Lung (tissue), 17 donors: ENCODE measurements at places on chromosomes 7 and 10.

DNA sequence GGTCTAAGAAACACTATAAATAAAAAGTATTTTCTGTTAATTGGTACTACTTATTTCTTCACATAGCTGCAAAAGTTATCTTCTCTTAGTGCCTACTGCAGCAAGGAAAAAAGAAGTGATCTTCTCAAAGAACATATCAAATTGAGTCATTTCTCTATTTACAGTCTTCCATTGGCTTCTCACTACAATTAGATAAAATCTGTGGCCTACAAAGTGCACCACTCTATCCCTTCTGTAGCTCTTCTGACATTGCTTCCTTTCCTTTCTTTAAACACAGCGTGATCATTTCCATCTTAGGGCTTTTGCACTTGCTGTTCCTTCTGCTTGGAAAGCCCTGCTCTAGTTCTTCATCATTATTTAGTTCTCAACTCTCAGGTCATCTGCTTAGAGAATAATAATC is 44.7 kb downstream of the MXI1 start:
- H3K27ac ChIP-seq = no peak overlapping the region
- H3K4me1 ChIP-seq = no peaks in the 10 kb centered on the region
- H3K36me3 ChIP-seq = no peaks in the 10 kb centered on the region
- H3K27me3 ChIP-seq = no peaks in the 10 kb centered on the region
- DNase-seq = no peak

GRCh38 chr10:46289209-46289810 is 2.5 kb downstream of the ANTXRL start:
- peaks cover 3% of the 10 kb centered on the region for H3K27me3 ChIP-seq
- no peaks in the 10 kb centered on the region for H3K36me3 ChIP-seq
- H3K4me1 ChIP-seq = peaks cover 9% of the 10 kb centered on the region
- no peak for DNase-seq
- H3K4me3 ChIP-seq = no peak overlapping the region

DNA sequence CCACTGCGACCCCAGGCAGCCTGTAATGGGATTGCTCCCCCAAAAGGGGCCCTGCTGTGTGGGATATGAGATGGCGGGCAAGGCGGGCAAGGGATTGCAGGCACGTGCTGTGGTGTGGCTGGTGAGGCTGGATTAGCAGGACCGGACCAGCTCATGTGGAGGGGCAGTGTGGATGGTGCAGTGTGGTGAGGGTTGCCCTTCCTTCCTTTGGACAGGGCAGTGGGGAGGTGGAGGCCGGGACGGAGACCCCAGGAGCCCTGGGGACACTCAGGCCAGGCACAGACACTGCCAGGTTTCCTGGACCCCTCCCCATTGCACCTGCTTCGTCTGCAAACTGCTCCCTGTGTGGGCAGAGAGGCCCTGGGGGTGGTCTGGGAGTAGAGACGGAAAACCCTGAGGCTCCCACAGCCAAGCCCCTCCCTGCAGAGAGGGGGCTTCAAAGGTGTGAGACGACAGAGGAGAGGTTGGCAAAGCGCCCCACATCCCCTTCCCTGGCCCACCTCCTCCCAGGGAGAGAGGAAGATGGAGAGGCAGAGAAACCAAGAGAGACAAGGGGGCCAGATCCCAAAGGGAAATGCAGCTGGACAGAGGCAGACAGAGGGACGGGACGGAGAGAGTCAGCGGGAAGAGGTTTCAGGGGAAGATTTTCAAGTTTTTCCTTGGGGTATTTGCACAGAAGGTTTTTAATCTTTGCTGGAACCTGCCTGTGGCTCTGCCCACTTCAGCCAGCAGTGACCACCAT is 89.2 kb downstream of the MICALL2 start:
- peaks cover 30% of the 10 kb centered on the region for H3K27me3 ChIP-seq
- no peak for DNase-seq
- no peaks in the 10 kb centered on the region for H3K4me1 ChIP-seq
- no peak overlapping the region for H3K27ac ChIP-seq
- no peaks in the 10 kb centered on the region for H3K36me3 ChIP-seq
- no peak overlapping the region for H3K4me3 ChIP-seq

DNA sequence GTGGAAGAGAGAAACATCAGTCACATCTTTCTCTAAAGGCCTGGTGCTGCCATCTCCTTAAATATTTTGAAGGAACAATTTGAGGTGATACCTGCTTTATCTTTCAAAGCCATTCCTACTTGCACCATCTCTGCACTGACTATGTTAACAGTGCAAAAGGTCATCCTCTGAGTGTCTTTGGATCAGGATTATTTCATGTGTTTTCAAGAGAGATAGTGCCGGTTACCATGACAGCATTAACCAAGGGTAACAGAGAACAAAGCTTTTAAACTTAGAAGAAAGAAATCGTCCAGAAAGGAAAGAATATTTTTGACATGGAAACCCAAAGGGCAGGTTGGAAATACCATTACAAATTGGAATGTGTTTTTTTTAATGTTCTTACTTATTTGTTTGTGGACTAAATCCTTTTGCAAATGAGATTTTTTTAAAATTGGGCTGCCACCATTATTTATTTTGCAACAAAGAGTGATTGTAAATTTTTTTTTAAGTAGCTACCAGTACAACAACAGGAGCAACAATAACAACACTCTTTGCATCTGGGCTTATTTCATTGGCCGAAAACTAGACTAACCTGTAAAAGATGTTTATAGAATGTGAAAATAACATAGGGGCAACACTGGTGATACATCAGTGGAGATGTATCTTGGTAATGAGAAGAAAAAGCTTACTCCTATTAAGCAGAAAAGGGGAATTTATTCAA is 234.2 kb downstream of the CREB5 start:
- DNase-seq = no peak
- no peaks in the 10 kb centered on the region for H3K36me3 ChIP-seq

- H3K4me3 ChIP-seq = no peak overlapping the region
- H3K4me1 ChIP-seq = peaks cover 8% of the 10 kb centered on the region
- DNase-seq = no peak
- H3K27ac ChIP-seq = no peak overlapping the region
- H3K36me3 ChIP-seq = no peaks in the 10 kb centered on the region
- H3K27me3 ChIP-seq = no peaks in the 10 kb centered on the region
These were observed 2.6 kb upstream of the GRIFIN start for GRCh38 chr7:2478800-2479199.
